ENCODE measurements at places on chromosomes 7 and 10.

DNA sequence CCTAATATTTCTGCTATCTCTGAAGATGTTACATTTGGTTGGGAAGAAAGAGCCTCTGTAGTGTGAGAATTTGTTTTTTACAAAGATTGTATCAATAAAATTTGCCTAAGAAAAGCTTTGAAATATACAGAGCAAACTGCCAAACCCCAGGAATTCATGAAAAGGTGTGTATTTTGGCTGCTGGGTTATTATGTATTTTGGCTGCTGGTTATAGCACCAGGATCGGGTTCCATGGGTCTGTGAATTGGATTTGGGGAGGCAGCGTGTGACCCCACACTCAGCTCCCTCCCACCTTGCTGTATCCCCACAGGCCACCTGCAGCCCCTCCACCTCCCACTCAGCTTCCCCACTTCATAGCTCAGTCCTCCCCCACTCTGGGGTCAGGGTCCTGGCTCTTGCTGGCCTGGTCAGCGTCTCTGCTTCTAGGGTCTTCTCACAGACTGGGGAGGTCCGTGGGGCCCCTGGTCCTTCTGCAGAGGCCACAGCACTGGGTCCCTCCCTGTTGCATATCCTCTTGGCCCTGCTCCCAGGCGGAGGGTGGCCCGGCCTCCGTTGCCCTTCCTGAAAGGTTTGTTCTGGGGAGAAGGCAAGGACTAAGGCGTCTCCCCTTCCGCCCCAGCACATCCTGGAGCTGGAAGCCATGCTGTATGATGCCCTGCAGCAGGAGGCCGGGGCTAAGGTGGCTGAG, 24.0 kb upstream of the DPYSL4 start:
- no peak for DNase-seq

DNA sequence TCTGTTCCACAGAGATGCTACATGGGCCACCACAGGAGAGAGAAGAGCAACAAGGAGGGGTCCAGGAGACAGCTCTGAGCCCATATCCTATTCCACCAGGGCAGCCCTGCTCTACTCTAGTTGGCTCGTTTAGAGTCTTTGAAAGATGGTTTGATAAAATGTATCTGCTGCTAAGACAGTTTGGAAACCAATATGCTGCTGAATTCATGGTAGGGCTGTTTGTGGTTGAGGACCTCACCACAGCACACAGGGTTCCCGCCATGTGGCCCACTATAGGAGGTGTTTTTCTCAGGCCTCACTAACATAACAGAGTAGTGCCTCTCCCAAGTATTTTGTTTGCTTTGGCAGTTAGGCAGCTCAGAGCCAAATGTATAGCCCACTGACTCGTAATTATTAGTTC, 35.8 kb upstream of the ZC3HAV1L start:
- DNase-seq = no peak

GRCh38 chr7:27124902-27125689, 5.5 kb downstream of the HOXA4 start:
- DNase-seq = no peak

DNA sequence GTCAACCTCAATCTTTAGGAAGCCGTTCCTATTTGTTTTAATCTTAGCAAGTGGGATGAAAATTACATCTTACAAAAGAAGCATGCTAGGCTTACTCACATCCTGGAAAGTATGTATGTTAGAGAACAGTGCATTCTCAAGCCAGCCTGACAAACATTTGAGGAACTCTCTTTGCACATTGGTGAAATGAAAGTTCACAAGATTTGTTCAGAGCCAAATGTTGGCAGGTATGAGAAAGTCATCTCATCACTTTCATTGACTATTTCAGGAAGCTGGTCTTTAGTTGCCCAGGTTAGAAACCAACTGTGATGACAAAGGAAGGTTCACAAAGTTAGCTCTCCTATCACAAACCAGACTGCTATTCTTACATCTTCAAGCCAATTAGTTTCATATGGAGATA, 57.1 kb downstream of the ABCB1 start:
- DNase-seq = no peak

- DNase-seq = no peak
These were observed at the start of gene TBXAS1 for GRCh38 chr7:139829025-139829774. Gene TBXAS1, plus strand, starts transcription at chr7:139829264. Its CDS starts 127 bp downstream, at chr7:139829391.

GRCh38 chr7:142602756-142603155, 146.5 kb upstream of the PRSS1 start:
- DNase-seq = no peak

GRCh38 chr7:72540106-72540611, 128.0 kb upstream of the CALN1 start:
- DNase-seq = no peak

GRCh38 chr7:70063927-70064326, 465.7 kb downstream of the AUTS2 start:
- DNase-seq = no peak

DNA sequence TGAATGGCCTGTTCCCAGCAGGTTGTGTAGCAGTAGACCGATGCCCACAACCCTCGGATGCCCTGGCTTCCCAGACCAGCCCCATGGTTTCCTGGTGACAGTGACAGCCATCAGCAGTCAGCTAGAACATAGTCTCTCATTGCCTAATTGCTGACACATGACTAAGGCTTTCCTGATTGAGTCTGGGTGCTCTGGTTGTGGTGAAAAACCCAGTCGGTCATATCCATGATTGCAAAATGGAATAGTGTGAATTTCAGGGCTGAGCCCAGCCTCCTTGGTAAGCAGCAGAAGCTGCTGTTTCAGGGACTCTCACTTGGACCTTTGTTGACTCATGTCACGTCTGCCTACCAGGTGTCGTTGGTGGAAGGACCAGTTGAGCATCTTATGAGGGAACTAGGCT, 36.6 kb downstream of the POR start:
- no peak for DNase-seq

DNA sequence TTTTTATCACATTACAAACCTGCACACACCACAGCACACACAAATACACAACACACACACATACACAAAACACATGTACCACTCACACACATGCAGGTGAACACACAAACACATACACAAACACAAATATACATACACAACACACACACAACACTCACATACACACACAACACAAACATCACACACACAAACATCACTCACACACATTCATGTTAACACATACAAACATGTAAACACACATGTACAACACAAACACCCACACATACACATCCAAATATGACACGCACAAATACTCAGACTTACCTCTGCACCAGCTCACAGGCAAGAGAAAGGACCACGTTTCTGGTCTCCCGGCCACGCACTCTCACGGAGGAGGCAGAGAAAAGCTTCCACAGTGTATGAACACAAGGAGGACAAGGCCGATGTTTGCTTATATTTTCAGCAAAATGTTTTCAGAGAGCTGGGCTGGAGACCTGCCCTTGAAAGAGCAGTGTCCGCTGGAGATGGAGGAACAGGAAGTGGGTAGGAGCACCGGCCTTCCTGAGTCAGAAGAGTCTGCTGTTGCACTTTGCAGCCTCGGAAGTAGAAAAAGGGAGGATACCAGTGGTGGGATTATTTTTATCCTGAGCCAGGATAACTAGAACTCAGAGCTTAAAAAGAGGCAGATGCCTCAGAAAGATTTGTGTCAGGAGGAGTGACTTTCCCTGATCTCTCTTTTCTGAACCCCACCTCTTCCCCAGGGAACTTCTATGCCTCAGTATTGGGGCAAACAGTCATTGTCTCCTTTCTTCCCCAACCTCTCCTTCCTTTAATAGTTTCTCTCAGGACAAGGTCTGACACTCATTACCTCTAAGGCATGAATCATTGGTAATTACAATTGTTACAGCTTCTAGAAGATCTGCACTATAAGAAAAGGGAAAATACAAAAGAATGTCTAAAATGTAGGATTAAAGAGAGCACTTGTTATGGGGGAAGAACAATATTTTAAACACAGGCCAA, at the start of gene GIMAP6:
Gene GIMAP6 (minus strand): TSS at position 520 of the 999 bp plus-strand sequence. CDS start 2,243 bp downstream, outside the sequence.
- DNase-seq = no peak

GRCh38 chr7:28953633-28954032, 4.5 kb downstream of the TRIL start:
- DNase-seq = no peak

- DNase-seq = no peak
These were observed 350.8 kb downstream of the DNAJB9 start for GRCh38 chr7:108920490-108920889.

GRCh38 chr7:143300959-143301935, 13.1 kb downstream of the CASP2 start:
- no peak for DNase-seq

- DNase-seq = no peak
These were observed 290.5 kb downstream of the USP6NL start for GRCh38 chr10:11320809-11321520.

DNA sequence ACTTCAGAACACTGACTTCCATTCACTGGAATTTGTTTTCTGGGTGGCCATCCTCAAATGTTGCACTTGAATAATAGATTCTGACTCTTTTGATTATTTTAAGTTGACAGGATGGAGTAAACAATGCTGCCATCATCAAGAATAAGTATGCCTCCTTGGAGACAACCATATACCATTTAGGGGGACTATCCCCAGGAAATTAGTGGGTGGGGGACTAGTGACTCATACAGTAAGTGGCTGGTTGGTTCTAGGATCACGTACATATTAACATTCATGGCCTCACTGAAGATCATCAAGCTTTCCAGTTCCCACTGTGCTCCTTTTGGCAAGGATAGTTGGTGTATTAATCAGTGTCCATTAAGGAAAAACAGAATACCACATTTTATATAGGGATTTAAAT, 615.2 kb downstream of the CCSER2 start:
- no peak for DNase-seq

DNA sequence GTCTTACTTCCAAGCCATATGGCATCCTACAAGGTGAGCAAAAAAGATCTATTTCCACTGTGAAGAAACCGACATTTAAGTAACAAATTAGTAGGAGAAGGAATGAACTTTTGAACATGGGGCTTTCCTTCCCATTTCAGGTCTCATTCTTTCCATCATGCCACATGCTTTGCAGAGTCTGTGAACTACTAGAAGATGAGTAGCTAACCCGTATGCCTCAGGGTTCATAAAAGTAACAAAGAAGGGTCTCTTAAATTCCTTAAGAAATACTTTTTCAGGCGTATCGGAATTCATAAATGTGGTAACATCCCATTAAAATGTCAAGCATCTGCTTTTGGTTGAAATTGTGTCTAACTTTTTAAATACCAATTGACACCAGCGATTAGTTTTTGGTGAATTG, 81.3 kb upstream of the TNS3 start:
- no peak for DNase-seq

DNA sequence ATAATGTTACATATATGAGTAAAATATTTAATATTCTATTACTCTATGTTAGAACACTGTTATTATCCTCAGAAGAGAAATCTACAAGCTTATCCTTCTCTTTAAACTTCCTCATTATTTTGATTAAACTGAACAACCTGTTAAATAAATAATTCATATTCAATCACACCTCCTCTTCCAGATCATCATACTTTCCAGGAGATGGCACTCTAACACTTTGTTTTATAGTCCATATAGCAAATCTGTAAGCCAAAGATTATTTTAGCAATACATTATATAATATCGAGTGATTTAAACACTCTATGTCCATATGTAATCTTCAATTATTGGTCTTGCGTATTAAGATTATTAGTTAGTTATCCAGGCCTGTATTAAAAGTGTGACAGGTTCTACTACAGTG, 694.1 kb downstream of the ANKRD7 start:
- peak; percentile 8 for DNase-seq

DNA sequence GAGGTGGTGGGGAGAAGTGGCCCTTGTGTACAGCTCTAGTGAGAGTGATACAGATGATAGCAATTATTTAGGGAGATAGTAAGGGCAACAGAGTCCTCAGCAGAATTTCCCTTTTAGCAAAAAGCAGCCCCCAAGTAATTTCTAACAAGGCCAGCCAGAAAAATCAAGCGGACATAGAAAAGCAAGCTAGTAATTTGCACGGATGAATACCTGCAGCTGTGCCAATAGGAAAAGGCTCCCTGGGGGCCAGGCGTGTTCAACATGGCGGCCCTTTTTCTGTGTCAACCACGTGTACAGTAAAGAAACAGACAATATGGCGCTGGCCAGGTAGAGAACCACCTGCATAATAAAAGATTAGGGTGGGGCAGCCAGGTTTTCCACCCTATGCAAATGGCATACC, 7.4 kb downstream of the MCM10 start:
- peak; percentile 26 for DNase-seq

DNA sequence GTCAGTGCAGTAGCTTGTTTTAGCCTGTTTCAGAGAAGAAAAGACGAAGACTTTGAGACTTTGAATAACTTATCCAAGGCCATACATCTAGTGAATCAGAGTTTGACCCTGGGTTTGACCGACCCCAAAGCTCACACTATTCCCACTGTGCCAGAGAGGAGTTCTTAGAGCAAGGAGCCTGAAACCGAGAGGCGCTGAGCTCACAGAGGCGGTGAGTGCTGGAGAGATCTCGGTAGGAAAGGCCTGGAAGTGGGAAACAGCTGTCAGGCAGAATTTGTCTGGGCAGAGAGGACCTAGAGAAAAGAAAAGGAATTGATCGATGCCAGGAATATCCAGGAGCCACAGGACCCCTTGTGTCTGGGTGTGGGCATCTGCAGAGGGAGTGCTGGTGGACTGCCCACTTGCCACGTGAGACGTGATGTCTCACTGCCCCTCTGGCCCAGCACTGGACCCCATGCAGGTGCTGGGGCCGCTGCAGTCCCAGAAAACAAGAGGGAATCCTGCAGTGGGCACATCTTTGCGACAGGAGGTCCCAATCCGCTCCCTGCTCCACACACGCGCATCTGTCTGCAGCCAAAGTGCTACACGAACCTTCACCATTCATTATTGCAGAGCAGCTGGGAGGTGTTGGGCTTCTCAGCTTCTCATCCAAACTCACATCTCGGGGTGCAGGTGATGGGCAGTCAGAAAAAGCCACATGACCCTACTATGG, 6.2 kb downstream of the CALML3 start:
- no peak for DNase-seq

- no peak for DNase-seq
These were observed 794 bp downstream of the MBL2 start for GRCh38 chr10:52771534-52772445.

- no peak for DNase-seq
These were observed 48.1 kb downstream of the RGS10 start for GRCh38 chr10:119494236-119495020.

- DNase-seq = no peak
These were observed 16.6 kb downstream of the FBH1 start for GRCh38 chr10:5906651-5907050.

- no peak for DNase-seq
These were observed 41.4 kb downstream of the MRC1 start for GRCh38 chr10:17850501-17850900.

GRCh38 chr7:29853072-29853471, 46.8 kb downstream of the WIPF3 start:
- peak; percentile 79 for DNase-seq

GRCh38 chr10:51162002-51162401, 87.7 kb downstream of the PRKG1 start:
- DNase-seq = no peak

GRCh38 chr10:121788115-121788514, 139.7 kb downstream of the ATE1 start:
- no peak for DNase-seq
